ENCODE measurements at places on chromosomes 13 and 19.
A peak's percentile ranks its signal among the peaks of the same experiment; 100 is the strongest.

DNA sequence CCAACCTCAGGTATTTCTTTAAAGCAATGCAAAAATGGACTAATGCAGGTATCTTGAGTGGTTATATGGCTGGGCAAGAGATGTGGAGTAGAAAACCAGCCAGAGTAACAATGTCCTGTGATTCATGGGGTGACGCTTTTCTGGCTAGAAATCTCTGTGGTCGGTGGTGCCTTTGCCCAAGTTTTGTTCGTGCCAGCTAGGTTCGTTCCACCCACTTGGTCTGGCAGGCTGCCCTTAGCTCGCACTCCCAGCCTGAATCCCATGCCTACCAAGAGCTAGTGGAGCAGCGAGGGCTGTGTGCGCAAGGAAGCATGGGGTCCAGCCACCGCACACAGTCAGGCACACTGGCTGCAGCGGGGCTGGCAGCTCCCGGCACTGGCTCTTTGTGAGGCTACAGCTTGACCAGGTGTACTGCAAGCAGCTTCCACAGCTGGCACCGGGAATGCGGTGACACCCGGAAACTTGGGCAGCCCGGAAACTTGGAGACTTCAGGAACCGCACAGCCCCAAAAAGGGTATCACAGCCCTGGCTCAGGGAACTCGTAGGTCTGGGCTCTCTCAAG lies 349.6 kb upstream of the PCDH20 start:
- DNase-seq, result no peak

DNA sequence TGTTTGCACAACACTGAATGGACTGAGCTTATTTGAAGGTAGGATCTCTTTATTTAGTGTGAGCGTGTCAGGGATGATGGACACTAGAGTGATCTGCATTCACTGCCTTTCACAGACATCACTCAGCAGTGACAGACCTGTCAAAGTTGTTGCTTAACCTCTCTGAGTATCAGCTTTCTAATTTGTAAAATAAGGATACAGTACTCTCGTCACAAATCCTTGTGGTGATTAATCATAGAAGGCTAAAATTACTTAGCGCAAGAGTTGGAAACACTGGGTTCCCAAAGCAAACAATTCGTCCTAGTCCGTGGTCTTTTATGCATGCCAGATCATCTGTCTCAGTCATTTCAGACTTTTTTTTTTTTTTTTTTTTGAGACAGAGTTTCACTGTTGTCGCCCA lies 16.6 kb downstream of the CARD8 start:
- no peak for DNase-seq

GRCh38 chr19:54517483-54517882 lies 14.9 kb downstream of the LAIR2 start:
- peak; percentile 30 for DNase-seq

GRCh38 chr19:18330868-18331267 lies 8.0 kb upstream of the LSM4 start:
- DNase-seq, result no peak

DNA sequence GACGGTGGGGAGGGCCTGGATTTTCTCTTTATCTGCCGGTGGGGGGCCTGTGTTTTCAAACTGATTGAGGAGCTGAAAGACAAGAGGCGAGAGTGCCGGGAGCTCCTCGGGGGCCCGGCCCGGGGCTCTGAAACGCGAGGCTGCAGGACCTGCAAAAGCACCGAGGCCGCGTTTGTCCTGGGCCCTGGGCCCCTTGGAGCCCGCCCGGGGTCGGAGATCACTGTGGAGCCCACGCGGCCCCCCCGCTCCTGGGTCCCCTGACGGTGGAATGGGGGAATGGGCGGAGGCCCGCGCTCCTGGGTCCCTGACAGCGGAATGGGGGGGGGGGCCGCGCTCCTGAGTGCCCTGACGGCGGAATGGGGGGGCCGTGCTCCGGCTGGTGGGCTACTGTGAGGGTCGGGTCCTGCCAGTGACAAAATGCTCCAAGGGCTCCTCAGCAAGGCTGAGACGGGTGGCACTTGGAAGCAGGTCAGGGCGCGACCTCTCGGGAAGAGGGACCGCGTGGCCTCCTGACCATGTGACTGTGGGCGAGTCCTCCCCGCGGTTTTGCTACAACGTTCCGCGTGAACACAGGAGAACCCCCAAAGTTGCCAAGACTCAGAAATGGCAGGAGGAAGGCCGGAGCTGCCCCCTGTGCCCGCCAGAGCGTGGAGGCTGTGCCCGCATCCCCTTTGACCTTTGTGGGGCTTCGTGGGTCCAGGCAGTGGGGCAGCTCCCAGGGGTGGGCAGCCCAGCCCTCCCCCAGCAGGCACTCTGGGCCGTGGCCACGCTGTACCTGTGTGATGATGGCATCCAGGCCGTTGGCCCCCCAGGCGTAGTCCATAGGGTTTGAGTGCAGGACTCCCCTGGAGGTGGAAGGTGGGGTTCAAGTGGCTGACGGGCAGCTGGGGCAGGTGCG lies 9.5 kb downstream of the FGF22 start:
- no peak for DNase-seq

GRCh38 chr19:10070730-10071446 lies 15.2 kb upstream of the SHFL start:
- DNase-seq, result no peak

GRCh38 chr13:91622778-91623550 lies 224.5 kb downstream of the GPC5 start:
- no peak for DNase-seq
